ENCODE measurements at places on chromosomes 7 and 10. TPM values are rescaled to one million over a fixed set of nuclear protein-coding genes. Genes with fewer than 3 reads are reported as not detected.

GRCh38 chr7:124893140-124893827, 36.3 kb downstream of the POT1 start:
- no peak overlapping the region for H3K4me3 ChIP-seq
- no peaks in the 10 kb centered on the region for H3K36me3 ChIP-seq
- H3K27me3 ChIP-seq, result no peaks in the 10 kb centered on the region
- DNase-seq, result no peak
- no peaks in the 10 kb centered on the region for H3K4me1 ChIP-seq

- no peaks in the 10 kb centered on the region for H3K4me1 ChIP-seq
- no peak overlapping the region for H3K4me3 ChIP-seq
- no peaks in the 10 kb centered on the region for H3K27me3 ChIP-seq
- no peaks in the 10 kb centered on the region for H3K36me3 ChIP-seq
- H3K27ac ChIP-seq, result no peak overlapping the region
Measured at GRCh38 chr7:97126483-97127171, 9.1 kb downstream of the SDHAF3 start.

Gene POMZP3
- total RNA-seq, result 7.3 TPM

- no peaks in the 10 kb centered on the region for H3K4me1 ChIP-seq
- DNase-seq, result no peak
- no peaks in the 10 kb centered on the region for H3K36me3 ChIP-seq
- no peak overlapping the region for H3K27ac ChIP-seq
Measured at GRCh38 chr7:133709036-133709880, 417.9 kb upstream of the LRGUK start.

DNA sequence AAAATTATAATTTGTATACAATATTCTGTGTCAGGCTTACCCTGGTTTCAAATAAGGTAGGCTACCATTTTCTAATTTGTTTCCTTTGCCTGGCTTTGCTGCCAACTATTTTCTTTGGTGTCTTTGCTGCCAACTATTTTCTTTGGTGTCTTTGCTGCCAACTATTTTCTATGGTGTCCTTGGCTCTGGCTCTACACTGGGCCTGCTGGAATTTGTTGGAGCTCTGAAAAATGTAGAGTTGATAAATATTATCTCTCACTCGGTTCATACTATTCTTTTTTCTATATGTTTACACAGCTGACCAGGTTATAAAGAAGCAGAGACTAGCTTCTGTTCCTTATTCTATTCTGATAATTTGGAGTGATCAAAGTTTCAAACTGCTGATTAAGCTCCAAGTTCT, 768.0 kb upstream of the PHF14 start:
- DNase-seq, result no peak
- no peak overlapping the region for H3K4me3 ChIP-seq
- H3K27me3 ChIP-seq, result no peaks in the 10 kb centered on the region
- no peaks in the 10 kb centered on the region for H3K4me1 ChIP-seq
- H3K27ac ChIP-seq, result no peak overlapping the region
- H3K36me3 ChIP-seq, result no peaks in the 10 kb centered on the region

Gene ANK3
- 126 TPM for total RNA-seq

GRCh38 chr10:82565197-82565575, 690.2 kb downstream of the NRG3 start:
- H3K27me3 ChIP-seq, result no peaks in the 10 kb centered on the region
- no peaks in the 10 kb centered on the region for H3K36me3 ChIP-seq
- H3K4me1 ChIP-seq, result no peaks in the 10 kb centered on the region
- DNase-seq, result no peak

Gene PRSS37
- total RNA-seq, result not detected

Gene ADCYAP1R1
- total RNA-seq, result 2.5 TPM

Gene PRTFDC1
- 7.3 TPM for total RNA-seq

Gene NPSR1
- total RNA-seq, result not detected

Gene ZNF365
- total RNA-seq, result 6.4 TPM

DNA sequence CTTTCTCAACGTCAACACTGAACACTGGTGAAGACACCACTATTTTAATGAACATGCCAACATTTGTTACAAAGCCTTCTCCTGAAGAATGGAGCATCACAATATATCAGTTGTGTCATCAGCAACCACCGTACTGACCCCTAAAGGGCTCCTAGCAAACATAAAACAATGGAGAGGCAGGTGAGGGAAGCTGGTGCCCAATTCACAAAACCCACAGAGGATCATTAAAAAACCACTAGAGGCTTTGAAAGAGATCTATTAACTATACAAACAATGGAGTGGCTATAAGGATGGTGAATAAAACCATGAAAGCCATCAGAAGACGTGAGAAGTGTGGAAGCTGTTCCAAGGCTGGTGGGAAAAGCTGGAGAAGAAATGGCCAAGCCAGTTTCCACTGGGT, 150.8 kb downstream of the FAM107B start:
- H3K4me1 ChIP-seq, result peaks cover 10% of the 10 kb centered on the region
- H3K27ac ChIP-seq, result no peak overlapping the region
- H3K27me3 ChIP-seq, result no peaks in the 10 kb centered on the region

DNA sequence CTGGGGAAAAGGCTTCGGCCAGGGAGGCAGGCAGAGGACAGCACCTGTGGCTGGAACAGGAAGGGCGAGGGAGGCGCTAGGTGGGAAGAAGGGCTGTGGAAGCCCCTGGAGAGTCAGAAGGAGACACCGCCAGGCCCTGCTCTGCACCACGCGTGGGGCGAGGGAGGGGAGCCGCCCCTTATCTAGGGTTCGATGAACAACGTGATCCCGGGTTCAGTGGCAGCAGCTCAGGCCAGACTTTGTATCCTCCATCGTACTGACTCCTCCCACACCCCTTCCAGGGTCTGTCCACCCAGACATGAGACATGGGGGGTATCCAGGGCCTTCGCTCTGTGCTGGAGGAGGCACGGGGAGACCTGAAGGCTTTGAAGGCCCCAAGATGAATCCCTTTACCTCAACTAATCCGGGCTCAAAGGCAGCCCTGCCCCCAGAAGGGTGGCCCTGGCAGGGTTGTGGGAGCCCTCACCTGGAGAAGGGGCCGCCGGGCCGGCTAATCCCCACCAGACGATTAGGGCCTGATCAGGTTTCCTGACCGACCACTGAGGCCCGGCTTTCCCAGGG, 110.8 kb downstream of the PDGFA start:
- H3K36me3 ChIP-seq, result no peaks in the 10 kb centered on the region
- no peak overlapping the region for H3K27ac ChIP-seq
- no peaks in the 10 kb centered on the region for H3K4me1 ChIP-seq
- no peak for DNase-seq
- H3K4me3 ChIP-seq, result no peak overlapping the region

DNA sequence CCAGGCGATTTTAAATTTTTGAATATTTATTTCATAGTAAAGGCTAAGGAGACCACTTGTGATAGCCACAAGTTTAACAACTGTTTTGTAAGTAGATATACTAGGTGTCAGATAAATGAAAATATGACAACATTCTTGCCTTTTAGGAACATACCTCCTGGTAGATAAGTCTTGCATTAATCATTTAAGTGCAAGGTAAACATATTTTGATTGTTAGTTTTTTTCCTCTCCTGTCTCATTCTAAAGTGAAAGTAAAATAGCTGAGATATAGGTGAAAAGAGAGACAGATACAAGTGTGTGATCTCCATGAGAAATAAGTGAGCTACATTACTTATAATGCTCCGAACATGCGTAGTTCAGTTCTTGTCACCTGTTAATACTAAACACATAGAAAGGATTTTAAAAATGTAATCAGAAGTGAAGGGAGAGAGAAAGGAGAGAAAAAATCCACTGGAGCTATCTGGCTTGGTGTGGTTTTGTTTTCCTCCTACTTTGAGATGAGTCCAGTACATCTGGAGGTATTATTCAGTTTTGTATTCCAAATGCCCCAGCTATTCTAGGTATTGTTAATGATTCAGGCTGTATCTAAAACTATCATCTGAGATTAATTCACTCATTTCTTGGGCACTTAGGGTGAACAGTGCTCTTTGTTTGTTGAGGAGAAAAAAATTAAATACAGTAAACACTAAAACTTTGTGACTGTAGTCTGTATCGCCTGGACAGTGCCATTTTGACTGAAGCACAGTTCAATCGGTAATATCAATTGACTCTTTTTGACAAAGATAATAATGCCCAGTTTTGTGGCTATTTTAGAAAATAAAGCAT, 21.2 kb downstream of the GLCCI1 start:
- no peaks in the 10 kb centered on the region for H3K4me1 ChIP-seq
- H3K36me3 ChIP-seq, result no peaks in the 10 kb centered on the region
- H3K27ac ChIP-seq, result no peak overlapping the region
- H3K4me3 ChIP-seq, result no peak overlapping the region
- no peak for DNase-seq

DNA sequence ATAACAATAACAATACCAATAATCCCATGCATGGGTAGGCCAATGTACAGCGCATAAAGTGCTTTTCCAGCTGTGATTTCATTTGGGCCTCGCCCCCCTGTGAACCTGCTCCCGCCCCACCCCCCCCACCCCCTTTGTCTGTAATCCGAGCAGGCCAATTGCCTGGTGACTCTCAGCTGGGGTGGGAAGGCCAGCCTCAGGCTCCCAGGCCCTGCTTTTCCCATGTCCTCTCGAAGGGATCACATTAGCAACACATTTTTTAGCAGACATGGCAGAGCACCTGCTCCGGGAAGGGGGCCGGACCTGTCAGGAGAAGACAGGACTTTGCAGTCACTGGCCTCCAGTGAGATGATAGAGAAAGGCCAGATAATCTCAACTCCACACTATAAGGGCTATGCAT, 439.3 kb downstream of the RPS24 start:
- no peaks in the 10 kb centered on the region for H3K4me1 ChIP-seq
- no peaks in the 10 kb centered on the region for H3K36me3 ChIP-seq
- H3K27ac ChIP-seq, result no peak overlapping the region
- no peak for DNase-seq
- H3K4me3 ChIP-seq, result no peak overlapping the region
- H3K27me3 ChIP-seq, result no peaks in the 10 kb centered on the region

Gene TMEM213
- total RNA-seq, result not detected

DNA sequence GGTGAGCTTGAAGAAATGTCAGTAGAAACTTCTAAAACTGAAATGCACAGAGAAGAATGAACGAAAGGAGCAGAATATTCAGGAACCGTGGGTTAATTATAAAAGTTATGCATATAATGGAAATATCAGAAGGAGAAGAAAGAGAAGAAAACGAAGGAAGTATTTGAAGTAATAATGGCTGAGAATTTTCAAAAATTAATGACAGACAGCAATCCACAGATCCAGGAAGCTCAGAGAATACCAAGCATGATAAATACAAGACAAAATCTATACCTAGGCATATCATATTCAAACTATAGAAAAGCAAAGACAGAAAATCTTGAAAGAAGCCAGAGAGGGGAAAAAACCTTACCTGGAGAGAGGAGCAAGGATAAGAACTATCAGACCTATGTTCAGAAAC, 16.5 kb upstream of the MCM10 start:
- H3K27me3 ChIP-seq, result no peaks in the 10 kb centered on the region
- no peak overlapping the region for H3K4me3 ChIP-seq
- H3K4me1 ChIP-seq, result no peaks in the 10 kb centered on the region
- DNase-seq, result no peak
- H3K36me3 ChIP-seq, result peaks cover 11% of the 10 kb centered on the region

Gene GCK
- total RNA-seq, result 2.3 TPM

Gene SPDYE2B
- total RNA-seq, result not detected

- H3K36me3 ChIP-seq, result no peaks in the 10 kb centered on the region
- H3K4me3 ChIP-seq, result no peak overlapping the region
- H3K27me3 ChIP-seq, result no peaks in the 10 kb centered on the region
Measured at GRCh38 chr10:89278900-89279392, 22.9 kb upstream of the IFIT2 start.

DNA sequence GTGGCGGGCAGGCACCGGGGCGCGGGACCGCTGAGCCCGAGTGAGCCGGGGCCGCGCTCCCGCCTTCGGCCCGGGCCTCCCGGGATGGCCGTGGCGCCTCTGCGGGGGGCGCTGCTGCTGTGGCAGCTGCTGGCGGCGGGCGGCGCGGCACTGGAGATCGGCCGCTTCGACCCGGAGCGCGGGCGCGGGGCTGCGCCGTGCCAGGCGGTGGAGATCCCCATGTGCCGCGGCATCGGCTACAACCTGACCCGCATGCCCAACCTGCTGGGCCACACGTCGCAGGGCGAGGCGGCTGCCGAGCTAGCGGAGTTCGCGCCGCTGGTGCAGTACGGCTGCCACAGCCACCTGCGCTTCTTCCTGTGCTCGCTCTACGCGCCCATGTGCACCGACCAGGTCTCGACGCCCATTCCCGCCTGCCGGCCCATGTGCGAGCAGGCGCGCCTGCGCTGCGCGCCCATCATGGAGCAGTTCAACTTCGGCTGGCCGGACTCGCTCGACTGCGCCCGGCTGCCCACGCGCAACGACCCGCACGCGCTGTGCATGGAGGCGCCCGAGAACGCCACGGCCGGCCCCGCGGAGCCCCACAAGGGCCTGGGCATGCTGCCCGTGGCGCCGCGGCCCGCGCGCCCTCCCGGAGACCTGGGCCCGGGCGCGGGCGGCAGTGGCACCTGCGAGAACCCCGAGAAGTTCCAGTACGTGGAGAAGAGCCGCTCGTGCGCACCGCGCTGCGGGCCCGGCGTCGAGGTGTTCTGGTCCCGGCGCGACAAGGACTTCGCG, 534 bp downstream of the FZD9 start:
- no peaks in the 10 kb centered on the region for H3K36me3 ChIP-seq
- H3K27me3 ChIP-seq, result no peaks in the 10 kb centered on the region
- H3K4me1 ChIP-seq, result no peaks in the 10 kb centered on the region
- no peak for DNase-seq
- no peak overlapping the region for H3K27ac ChIP-seq

DNA sequence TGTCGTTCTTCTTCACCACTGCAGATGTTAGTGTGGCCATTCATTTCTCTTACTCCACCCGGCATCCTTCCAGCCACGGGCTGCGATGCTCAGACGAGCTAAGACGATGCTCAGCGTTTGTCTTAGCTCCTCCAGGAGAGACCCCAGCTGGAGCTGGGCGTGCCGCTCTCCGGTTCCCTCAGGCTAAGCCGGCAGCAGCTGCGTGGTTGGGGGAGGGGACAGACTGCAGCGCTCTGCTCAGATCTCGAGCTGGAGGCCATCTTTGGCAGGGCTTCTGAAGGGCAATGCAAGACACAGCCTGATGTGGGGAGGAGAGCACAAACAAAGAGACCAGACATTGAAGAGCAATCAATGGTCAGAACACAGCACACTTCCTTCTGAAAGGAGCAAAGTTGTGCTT, 4.8 kb downstream of the INA start:
- peaks cover 5% of the 10 kb centered on the region for H3K27me3 ChIP-seq
- peaks cover 9% of the 10 kb centered on the region for H3K4me1 ChIP-seq
- H3K4me3 ChIP-seq, result no peak overlapping the region
- DNase-seq, result no peak
- H3K27ac ChIP-seq, result no peak overlapping the region

Gene C10orf88
- total RNA-seq, result 51.0 TPM

GRCh38 chr10:77821551-77821950, 105.0 kb downstream of the DLG5 start:
- H3K27me3 ChIP-seq, result no peaks in the 10 kb centered on the region
- no peak overlapping the region for H3K4me3 ChIP-seq
- DNase-seq, result no peak

Gene SLC16A9
- 1.6 TPM for total RNA-seq

DNA sequence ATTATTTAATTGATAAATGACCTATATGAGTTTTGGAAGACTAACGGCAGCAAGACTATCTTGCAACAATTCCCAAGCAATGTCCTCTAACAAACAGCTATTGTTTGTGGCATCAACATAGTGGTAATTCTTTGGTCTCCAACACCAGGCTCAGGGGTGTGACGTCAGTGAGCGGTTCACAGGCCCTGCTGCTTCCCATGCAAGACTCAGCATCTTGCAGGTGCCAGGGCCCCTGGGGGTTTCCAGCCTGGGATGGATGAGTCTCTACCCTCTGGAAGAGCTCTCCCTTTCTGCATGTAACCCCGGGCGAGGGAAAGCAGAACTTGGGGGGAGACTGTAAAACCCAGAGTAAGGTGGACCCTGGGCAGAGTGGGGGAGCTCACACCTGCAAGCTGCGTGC, 164.7 kb downstream of the ACTR3B start:
- H3K27me3 ChIP-seq, result no peaks in the 10 kb centered on the region
- no peak overlapping the region for H3K4me3 ChIP-seq
- H3K36me3 ChIP-seq, result no peaks in the 10 kb centered on the region
- DNase-seq, result no peak
- H3K27ac ChIP-seq, result no peak overlapping the region

Data from thoracic aorta (tissue), 2 donors.